Stimulated activated naive B cell treated with anti-CD40 and anti-IgM and Interleukin-4, amounts not matched to agents 10 μg/mL and 1 μg/mL and 100 μg/mL, for 72 hours (primary cell): ENCODE measurements at places on chromosomes 4 and X.

- DNase-seq = no peak
These were observed 36.6 kb downstream of the PITX2 start for GRCh38 chr4:110586131-110586850.

- no peak for DNase-seq
These were observed 23.3 kb downstream of the MRFAP1 start for GRCh38 chr4:6663596-6664393.

GRCh38 chr4:100907465-100908454 lies 389.9 kb upstream of the EMCN start:
- no peak for DNase-seq

DNA sequence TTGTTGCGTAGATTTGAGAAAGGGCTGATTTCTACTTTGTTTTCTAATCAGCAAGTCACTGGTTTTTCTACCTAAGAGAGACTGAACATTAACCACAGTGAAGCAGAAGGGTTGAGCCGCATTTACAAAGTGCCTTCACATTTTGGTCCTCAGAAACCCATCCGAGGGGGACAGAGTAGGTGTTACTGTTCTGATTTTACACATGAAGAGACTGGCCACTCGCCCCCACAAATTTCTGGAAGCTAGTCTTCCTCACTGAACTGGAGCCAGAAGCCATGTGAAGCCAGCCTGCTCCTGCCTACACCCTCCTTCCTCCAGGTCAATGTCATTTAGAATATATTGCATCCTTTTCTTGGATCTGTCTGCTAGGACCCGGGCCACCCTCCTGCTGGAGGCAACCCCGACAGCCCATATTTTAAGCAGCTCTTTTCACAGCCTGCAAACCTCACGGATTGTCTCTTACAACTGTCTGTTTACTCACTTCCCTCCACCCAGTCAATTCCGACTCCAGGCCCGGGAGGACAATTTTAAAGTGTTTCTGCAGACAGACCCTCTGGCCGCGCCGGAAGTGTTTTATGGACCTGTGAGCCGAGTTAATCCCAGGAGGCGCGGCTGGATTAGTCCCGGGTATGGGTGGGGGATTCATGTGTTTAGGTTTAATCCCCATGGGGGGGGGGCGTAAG lies 73.2 kb upstream of the BCOR start:
- DNase-seq = no peak

- DNase-seq = no peak
These were observed 104.0 kb downstream of the CPZ start for GRCh38 chr4:8696369-8697127.

- no peak for DNase-seq
These were observed 877.8 kb downstream of the FAM133A start for GRCh38 chrX:94551831-94552230.

- DNase-seq = no peak
These were observed 4.1 kb upstream of the MANBA start for GRCh38 chr4:102764901-102765300.

GRCh38 chr4:107862658-107863057 lies 37.9 kb downstream of the SGMS2 start:
- no peak for DNase-seq

- DNase-seq = no peak
These were observed 42.7 kb downstream of the HPRT1 start for GRCh38 chrX:134502686-134503085.

DNA sequence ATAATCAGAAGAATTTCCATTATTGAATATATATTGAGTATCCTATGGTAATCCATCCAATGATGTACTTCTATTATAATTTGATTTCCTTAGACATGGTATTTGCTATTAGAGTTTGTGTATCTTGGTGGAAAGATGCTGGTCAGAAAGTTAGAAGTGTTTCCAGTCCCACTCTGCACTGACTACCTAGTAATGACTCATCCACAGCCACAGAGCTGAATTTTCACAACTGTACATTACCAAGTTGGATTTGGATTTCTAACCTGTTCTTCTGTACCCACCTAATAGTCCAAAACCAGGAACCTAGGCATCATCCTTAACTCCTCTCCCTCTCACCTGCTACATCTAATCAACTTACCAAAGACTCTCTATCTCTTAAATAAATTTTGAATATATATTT lies 145.4 kb downstream of the REELD1 start:
- no peak for DNase-seq

- DNase-seq = no peak
These were observed 238.4 kb upstream of the TEX13A start for GRCh38 chrX:105458846-105459245.

DNA sequence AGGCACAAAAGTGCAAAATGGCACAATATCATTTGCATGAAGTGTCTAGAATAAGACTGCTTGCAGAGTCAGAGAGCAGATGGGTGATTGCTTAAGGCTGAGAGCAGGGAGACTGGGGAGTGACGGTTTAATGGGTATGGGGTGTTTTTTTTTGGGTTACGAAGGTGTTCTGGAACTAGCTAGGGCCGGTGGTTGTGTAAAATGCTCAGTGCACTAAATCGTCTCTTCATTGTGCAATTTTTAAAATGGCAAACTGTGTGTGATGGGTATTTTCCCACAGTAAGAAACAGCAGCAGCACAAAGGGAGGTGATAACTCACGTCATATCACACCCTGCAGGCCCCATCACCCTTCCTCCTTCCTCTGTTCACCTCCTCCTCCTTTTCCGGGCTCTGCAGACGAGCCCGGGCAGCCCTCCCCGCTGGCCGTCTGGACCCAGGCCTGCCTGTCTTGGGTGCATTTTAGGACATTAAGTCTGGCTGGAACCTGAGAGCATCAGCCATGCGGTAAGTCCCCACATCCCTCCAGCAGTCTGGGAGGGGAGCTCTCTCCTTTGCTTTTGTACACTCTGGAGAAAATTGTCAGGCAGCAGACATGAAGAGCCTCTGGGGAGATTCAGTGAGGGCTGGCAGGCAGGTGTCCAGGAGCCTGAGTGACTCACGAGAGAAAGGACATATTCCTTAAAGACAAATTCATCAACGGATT lies 42.7 kb downstream of the ASMT start:
- DNase-seq = peak; percentile 16

DNA sequence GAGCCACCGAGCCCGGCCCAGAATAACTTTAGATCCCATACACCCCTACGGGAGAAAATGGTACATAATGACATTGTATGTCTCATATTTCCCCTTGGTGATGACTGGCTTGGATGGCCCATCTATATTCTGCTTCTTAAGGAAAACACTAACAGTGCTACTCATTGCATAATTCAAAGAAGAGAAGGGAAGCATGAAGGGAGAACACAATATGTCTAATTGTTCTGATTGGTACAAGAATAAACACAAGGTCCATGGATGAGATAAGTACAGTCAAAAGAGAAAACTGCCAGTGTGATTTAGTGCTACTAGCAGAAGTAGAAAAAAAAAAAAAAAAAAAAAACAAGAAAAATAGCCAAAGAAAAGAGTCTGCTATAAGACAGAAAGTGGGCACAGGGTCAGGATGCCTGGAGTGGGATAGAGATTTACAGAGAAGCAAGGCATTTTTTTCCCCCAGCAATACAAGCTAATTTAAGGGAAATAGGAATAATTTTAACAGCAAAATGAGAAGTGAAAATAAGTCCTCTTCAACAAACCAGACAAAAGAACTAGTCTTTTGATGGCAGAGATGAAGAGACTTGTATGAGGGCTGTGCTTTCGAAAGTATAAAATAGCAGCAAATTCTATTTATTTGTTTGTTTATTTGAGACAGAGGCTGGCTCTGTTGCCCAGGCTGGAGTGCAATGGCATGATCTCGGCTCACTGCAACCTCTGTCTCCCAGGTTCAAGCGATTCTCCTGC lies 96.5 kb upstream of the MAP3K15 start:
- DNase-seq = no peak

DNA sequence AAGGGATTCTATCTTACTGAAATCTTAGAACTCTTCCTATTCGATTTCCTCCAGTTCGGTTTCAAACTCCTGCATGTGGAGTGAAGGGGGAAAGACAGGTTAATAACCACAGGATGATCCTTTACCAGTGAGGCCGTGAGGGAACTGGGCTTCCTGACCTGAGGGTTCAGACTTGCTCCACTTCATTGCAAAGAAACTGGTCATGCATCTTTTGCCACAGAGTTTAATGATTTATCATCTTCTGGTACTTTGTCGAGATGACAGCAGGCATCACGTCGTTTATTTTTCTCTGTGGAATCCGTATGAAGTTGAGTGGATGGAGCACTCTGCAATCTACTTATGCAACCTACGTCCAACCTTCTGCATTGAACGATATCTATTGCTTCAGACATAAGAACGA lies 145.9 kb upstream of the NLGN4X start:
- no peak for DNase-seq

- DNase-seq = no peak
These were observed 729 bp downstream of the GSX2 start for GRCh38 chr4:54100595-54101189.

GRCh38 chr4:73505567-73505966 lies 24.0 kb downstream of the AFM start:
- no peak for DNase-seq

- peak; percentile 31 for DNase-seq
These were observed 14.4 kb downstream of the BCOR start for GRCh38 chrX:40083120-40083978.

- no peak for DNase-seq
These were observed 51.4 kb upstream of the ZFP42 start for GRCh38 chr4:187944179-187944578.

DNA sequence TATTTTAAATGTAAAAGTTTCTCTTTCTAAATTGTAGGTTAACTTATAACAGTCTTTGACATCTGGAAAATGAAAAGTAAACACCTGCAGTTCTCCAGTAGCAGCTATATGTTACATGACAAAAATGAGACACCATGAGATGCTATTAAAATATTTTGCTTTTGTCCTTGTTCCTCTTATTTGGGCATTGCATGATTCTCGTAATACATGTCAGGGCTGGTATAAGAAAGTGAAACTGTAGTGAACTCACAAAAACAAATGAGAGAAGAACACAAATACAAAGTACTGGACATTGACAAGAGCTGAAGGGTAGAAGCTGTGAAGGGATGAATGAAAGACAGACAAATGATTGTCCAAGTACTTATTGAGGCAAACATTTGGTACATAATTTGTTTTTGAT lies 9.0 kb downstream of the GK2 start:
- DNase-seq = no peak

DNA sequence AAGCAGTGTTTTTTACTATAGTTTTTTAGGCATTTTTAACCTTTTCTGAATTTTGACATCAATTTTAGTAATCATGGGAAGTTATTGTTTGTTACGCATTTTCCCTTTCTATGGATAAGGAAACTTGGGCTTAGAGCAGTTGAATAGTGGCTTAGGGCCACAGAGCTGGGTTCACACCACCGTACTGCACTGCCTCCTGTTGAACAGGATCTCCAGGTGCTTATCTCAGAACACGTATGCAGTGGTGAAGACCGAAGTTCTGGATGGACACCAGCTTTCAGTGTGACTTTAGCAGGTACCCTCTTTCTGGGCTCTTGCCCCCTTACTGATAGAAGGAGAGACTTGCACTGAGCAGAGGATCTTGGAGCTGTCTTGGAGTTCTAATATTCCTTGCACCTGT lies 137.6 kb downstream of the PTTG2 start:
- no peak for DNase-seq

GRCh38 chr4:32172761-32173160 lies 1452.6 kb downstream of the PCDH7 start:
- DNase-seq = no peak

- DNase-seq = no peak
These were observed 47.7 kb downstream of the RWDD4 start for GRCh38 chr4:183611210-183611830.

DNA sequence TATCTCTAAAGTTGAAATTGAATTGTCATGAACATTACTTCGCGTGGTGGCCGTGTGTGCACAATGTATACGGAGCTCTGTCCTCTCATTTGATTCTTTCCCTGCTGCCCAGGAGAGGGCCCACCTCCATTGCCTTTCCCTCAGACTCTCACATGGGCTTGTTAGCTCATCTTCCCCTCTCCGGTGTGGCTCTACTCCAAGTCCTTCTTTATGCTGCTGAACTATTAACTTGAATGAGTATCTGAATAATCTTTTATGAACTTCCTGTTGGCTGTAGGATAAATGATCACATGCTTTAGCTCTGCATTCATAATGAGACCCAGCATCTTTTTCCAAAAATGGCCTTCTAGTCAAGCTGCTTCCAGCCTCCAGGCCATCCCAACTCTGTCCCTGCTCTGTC lies 68.8 kb upstream of the CLNK start:
- DNase-seq = no peak

- DNase-seq = no peak
These were observed 60.8 kb upstream of the FHL1 start for GRCh38 chrX:136086521-136086920.

DNA sequence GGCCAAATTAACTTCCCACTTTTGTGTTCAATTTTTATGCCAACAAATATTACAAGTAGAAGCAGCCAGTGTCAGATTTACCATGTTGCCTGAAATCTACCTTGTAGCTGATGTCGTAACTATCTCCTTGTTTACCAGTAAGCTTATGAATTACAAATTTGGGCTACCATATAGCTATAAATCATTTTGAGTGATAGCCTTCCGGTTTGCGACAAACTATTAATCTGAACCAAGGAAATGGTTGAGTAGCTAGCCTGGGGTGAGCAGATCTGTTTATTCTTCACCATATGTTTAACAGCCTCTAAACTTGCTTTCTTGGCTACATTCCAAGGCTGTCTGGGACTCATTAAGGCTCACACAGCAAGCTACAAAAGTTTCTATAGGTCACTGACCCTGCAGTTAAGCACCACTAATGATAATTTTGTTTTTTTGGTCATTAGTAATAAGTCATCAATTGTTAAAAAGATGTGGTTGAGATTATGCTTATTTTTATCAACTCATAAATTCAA lies 218.7 kb upstream of the SPOCK3 start:
- no peak for DNase-seq

DNA sequence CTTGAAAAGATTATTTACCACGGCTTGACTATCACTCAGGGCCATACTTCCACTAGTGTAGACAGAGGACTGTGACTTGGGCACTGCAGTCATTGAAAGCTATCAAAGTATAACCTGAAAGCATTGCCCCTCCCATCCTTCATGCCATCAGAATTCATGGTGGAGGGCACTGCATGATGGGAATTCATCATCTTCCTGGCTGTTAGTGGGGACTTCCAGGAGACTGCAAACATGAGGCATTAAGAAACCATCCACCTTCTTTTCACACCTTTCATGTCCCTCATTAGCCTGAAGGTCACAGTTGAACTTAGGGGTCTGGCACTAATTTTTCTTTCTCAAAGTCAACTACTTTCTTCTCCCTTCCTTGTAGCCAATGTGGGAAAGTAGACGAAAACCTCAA lies 25.8 kb downstream of the VSIG4 start:
- no peak for DNase-seq

DNA sequence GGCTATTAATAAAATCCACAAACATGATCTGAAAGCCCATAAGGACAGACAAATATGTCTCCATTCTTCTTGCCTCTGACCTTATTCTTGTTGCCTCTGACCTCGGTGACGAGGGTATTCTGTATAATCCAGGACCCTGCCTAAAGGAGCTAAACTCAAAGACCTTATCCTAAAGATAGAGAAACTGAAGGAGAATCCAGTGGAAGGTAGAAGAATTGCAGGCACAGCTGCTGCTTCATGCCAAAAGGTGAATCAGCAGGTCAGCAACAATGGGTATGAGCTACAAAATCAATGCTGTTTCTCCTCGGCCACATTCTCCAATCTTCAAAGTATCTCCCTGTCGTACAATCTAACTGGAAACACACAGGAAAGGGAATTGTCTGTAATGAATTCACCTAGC lies 71.4 kb downstream of the INTS6L start:
- no peak for DNase-seq
